ENCODE measurements at places on chromosomes 16 and 17.

DNA sequence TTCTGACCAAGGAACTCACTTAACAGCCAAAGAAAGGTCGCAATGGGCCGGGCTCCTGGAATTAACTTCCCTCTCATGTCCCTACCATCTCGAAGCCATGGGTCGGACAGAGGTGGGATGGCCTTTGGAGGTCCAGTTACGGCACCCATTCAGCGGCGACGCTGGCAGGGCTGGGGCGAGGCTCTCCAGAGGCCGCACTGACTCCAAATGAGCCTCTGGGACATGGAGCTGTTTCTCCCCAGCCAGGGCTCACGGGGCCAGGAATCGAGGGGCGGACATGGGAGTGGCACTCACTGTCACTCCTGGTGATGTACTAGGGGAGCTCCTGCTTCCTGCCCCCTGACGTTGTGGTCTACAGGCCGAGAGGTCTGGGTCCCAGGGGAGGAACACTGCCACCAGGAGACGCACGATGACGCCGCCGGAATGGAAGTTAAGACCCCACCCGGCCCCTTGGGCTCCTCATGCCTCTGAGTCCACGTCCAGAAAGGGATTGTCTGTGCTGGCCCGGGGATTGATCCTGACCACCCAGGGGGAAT lies 60.7 kb upstream of the METRNL start:
- DNase-seq: no peak

DNA sequence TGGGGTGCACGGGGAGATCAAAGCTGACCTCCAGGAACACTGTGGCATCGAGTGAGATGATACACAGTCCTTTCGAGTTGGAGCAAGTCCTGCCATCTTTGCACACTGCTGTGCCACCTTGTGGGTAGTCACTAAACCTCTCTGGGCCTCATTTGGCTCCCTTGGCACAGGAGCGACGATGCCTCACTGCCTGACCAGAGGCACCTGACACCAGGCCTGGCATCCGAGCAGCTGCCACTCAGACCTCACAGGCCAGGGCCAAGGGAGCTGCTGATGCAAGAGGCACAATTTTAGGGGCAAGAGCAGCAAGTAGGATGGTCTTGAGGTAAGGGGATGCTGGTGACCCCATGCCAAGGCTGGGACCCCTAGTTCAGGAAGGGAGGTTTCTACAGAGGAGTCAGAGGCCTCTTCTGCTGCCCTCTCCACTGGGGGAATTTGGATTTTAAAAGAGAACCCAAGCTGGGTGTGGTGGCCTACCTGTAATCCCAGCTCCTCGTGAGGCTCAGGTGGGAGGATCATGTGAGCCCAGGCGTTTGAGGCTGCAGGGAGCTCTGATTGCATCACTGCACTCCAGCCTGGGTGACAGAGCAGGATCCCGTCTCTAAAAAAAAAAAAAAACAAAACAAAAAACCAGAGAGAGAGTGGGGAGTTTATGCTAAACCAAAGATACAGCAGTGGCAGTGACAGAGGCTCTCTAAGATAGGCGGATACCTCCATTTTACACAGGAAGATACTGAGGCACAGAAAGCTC lies 6.7 kb upstream of the ADGRG1 start:
- no peak for DNase-seq

DNA sequence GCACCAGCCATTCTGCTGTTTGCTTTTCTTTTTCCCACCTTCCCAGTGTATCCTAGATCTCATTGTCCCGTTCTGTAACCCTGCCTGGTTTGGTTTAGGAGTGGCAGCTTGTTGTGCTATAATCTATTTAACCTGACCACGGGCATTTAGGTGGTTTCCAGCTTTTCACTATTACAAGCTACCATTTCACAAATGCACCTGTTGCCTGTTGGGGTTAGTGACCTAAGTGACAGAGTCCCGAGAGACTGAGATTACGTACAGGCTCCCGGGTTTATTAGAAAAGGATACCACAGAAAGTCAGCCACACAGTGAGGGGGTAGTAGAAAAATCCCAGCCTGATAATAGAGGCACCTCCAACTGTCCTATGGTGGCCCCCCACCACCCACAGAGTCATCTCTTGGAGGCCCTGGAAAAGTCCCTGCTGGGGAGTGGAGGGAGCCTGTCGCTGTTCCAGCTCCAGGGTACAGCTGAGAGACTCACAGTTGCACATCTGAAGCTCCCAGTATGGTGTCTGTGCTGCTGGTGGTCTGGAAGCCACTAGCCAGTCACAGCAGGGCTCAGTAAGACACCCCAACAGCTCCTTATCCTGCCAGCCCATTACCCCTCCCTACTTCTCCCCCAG lies 21.2 kb downstream of the CLEC16A start:
- DNase-seq: no peak

- no peak for DNase-seq
These were observed 35.9 kb downstream of the PITPNC1 start for GRCh38 chr17:67412941-67413340.

- no peak for DNase-seq
These were observed 112.0 kb upstream of the DNAH9 start for GRCh38 chr17:11486101-11486867.

- no peak for DNase-seq
These were observed 17.9 kb upstream of the FAAP100 start for GRCh38 chr17:81569986-81570514.

- DNase-seq: no peak
These were observed 33.9 kb downstream of the MAP2K3 start for GRCh38 chr17:21318439-21318838.

GRCh38 chr17:72657467-72658317 lies 434.8 kb downstream of the SLC39A11 start:
- DNase-seq: no peak

- no peak for DNase-seq
These were observed 5.1 kb downstream of the ARL4D start for GRCh38 chr17:43403846-43404245.

DNA sequence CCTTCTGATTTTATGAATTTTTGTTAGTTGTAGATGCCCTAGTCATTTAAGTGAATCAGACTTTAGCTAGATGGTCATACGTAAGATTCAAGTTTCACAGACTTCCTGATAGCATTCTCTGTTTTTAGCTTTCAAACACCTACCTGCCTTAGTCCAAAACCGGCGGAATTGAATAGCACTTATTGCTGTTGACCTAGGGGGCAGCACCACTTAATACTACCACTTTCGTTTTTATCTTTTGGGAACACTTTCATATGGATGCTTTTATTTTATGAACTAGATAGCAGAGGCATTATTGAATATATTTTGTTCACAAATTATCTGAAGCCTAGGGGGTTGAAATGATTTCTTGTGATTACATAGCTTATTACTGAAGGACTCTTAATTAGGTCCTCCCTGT lies 31.5 kb downstream of the TADA2A start:
- no peak for DNase-seq

DNA sequence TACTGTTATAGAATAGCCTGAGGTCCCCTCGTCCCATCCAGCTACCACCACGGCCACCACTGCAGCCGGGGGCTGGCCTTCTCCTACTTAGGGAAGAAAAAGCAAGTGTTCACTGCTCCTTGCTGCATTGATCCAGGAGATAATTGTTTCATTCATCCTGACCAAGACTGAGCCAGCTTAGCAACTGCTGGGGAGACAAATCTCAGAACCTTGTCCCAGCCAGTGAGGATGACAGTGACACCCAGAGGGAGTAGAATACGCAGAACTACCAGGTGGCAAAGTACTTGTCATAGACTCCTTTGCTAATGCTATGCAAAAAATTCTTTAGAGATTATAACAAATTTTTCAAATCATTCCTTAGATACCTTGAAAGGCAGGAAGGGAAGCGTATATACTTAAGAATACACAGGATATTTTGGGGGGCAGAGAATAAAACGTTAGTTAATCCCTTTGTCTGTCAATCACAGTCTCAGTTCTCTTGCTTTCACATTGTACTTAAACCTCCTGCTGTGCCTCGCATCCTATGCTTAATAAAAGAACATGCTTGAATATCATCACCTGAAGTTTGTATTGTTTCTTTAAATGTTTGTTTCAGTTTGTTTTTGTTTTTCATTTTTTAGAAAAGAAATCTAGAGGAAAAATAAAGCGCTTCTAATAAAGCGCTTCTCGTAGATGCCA lies 388.3 kb downstream of the MAF start:
- DNase-seq: no peak

- DNase-seq: no peak
These were observed 121.0 kb upstream of the NLRP1 start for GRCh38 chr17:5705081-5705875.

DNA sequence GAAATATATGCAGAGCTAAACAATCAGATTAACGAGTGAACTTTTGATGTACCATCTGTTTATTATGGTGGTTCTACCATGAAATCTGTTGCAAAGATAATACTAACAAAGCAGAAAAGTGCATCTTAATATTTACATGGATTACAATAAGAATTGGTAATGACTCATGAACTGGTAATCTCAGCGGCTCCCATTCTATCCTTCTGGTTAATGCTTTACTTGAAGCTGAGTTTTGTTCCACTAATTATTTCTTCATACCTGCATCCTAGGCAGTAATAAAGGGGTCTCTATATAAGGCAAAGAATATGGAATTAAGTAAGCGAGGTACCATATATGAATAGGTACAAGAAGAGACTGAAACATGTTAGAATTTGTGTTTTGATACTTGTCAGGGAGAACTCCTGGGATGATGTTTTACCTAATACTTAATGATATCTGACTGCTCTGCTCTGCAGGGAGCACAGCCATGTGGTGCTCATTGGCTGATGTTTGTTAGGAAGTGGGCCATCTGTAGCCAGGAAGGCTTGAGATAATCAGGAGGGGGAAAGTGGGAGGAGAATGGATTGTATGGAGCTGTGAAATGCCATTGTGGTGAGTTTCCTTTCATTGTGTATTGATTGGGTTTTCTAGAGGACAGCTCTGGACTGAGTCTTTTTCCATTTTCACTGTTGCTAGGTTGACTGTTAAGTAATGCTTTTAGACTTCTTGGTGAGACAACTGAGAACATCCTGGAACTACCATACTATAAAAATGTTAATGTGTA lies 52.6 kb downstream of the MAP2K6 start:
- DNase-seq: no peak

DNA sequence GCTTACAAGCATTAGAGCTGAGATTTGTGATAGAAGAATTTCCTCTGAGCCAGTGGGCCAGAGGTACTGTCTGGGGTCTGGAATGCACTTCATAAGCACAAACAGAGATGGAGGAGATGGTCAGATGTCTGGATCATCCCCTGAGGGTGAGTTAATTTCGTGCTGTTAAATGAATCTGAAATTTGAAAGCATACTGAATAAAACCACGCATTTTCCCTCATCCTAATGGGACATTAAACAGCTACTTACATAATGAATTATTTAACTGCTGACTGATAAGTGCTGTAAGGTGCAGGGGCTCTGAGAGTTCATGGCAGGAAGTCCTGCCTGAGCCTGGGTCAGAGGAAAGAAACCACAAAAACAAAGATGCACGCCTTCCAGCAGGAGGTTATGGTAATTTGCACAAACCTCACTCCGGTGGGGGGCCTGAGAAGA lies 136.3 kb upstream of the XYLT1 start:
- no peak for DNase-seq

DNA sequence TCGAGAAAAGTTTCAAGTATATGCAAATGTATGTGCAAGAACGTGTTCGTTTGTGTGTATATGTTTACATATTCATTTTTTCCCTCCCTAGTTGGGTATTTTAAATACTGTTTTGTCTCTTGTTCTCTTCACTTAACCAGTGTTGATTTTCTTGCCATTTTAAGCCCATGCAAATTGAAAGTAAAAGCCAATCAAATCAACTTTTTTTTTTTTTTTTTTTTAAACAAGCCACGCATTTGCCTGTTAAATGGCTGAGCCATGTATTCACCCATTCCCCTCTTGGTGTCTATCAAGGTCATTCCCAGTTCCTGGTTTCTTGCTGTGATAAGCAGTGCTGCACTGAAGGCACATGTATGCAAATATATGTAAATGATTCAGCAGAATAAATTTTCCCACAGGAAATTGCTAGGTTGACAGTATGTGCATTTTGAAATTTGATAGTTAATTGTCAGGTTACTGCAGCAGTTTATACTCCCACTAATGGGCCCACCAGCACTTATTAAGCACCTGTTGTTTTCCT lies 12.2 kb downstream of the ABCC1 start:
- DNase-seq: no peak

GRCh38 chr17:28478712-28479615 lies 5.5 kb downstream of the SLC13A2 start:
- DNase-seq: no peak
